Lower leg skin (tissue), 4 donors: ENCODE measurements at places on chromosomes 13 and 19.

DNA sequence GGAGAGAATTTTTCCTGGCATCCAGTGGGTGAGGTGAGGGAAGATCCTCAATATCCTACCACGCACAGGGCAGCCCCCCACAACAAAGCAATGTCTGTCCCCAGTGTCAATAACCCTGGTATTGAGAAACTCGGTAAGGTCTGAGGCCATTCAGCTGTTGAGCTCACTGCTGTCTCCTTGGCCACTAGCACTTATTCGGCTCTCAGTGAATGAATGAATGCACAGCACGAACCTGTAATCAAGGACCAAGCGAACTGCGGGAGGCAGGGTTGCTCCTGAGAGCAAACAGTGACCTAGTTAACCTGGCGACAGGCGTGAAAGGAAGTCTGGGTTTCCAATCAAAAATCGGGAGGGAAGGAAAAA is 640 bp downstream of the ZSCAN5A start:
- DNase-seq = no peak

DNA sequence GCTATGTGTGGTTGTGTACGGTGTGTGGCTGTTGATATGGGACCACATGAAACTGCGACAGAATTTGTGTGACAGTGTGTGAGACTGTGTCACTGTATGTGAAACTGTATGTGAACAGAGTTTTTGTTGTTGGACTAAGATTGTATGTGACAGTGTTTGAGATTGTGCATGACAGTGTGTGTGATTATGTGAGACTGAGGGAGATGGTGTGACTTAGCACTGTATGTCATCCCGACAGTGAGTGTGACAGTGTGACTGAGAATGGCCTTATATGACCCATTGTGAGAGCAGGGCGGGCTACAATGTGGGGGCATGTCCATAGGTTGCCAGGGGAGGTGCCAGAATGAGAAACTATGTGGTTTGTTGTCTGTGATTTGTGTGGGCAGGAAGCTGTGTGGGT is 930 bp downstream of the ZNF583 start:
- no peak for DNase-seq

- DNase-seq = no peak
Observed at GRCh38 chr13:58306062-58306461, 674.5 kb downstream of the PCDH17 start.

DNA sequence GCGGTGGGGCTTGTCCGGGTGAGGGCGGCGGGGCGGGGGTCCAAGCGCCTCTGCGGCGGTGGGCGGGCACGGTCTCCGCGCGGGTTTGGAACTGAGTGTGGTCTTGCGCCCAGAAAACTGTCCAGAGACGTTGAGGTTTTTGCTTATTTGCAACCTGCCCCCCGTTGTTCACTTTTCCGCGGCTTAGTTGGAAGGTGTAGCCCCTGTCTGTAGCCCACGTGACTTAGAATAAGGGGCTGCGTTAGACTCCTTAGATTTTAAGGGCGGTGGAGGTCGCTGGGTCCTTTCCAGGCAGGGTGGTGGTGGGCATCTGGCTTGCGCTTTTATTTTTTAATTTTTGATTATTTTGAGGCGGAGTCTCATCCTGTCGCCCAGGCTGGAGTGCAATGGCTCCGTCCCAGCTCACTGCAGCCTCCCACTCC is 748 bp downstream of the RPS15 start:
- DNase-seq = no peak

GRCh38 chr13:52848455-52849195 is at the start of gene PCDH8:
Gene PCDH8, minus strand, starts transcription at chr13:52848640. Its CDS starts 204 bp downstream, at chr13:52848436.
- DNase-seq = no peak
